ENCODE measurements at places on chromosomes 6 and 20.

GRCh38 chr6:43282636-43283513 is 15.2 kb upstream of the SLC22A7 start:
- no peak for DNase-seq

DNA sequence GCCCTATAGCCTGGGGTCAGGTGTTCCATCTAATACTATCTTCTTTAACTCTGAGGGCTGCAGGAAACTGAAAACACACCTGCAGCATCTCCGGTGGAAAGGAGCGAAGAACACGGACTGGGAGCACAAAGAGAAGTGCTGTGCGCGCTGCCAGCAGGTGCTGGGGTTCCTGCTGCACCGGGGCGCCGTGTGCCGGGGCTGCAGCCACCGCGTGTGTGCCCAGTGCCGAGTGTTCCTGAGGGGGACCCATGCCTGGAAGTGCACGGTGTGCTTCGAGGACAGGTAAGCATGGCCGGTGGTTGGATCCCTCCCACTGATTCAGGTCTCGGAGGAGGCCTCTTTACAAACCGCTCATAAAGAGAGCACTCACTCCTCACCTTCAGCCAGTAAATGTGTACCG is 15.5 kb downstream of the SYTL3 start:
- no peak for DNase-seq

DNA sequence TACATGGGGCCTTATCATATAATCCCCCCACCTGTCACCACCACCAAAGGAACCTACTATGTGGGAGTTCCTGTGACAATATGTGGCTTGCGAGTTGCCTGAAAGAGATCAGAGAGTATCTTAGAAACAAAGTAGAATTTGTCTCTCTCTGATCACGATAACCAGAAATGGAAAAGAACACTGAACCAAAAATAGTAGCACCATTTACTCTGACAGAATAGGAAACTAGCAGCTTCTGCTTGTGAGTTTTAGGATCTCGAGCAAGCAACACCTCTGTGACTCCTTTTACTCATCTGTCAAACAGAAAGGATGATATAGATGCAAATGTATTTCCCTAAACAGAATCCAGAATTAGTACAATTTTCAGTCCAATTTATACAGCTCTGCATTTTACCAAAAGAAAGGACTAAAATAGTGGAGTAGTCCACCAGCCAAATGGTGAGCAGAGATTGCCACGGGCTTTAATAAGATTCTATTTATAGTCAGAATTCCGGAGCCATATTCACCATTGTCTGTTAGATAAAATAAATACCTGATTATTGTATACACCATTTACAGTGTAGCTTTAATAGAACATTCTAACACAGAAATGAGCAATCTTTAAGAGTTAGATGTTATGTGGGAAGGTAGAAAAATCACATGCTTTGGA is 19.9 kb upstream of the STMND1 start:
- no peak for DNase-seq

DNA sequence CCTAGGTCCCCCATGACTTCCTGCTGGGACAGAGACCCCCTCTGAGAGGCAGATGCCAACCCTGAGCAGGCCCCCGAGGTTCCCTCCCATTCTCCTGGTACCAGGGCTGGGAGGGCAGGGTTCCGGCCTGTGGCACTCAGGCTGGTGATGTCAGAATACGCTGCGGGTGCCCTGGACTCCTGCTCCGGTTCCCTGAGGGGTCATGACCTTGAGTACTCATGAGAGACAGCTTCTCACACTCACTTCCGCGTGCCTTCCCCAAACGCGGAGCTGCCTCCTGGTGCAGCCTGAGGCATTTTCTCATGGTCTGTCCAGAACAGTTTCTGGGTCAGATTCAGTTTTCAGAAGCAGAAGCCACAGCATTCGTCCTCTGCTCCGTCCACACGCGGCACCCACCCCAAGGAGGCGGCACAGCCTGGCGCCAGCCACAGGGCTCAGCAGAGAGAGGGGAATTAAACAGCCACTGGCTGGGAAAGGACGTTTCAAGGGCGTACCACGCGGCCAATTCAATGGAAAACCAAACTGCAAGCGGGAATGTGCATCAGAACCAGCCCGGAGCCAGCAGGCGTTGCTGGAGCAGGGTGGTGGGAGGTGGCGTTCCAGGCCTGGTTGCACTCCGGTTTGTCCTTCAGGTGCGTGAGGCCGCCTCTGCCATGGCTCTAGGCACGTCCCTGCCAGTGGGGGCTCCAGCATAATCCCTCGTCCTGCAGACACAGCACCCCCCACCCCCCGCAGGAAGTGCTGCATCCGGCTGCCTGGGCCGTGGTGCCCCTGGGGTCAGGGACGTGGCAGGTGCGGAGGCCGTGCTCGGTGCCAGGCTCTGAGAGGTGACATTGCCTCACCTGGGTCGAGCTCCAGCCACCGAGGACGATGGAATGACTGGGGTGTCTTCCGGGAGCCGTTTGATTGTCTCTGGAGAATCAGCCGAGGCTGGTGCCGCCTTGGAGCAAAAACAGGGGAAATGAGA is 58.3 kb upstream of the BHLHE23 start:
- DNase-seq: no peak

DNA sequence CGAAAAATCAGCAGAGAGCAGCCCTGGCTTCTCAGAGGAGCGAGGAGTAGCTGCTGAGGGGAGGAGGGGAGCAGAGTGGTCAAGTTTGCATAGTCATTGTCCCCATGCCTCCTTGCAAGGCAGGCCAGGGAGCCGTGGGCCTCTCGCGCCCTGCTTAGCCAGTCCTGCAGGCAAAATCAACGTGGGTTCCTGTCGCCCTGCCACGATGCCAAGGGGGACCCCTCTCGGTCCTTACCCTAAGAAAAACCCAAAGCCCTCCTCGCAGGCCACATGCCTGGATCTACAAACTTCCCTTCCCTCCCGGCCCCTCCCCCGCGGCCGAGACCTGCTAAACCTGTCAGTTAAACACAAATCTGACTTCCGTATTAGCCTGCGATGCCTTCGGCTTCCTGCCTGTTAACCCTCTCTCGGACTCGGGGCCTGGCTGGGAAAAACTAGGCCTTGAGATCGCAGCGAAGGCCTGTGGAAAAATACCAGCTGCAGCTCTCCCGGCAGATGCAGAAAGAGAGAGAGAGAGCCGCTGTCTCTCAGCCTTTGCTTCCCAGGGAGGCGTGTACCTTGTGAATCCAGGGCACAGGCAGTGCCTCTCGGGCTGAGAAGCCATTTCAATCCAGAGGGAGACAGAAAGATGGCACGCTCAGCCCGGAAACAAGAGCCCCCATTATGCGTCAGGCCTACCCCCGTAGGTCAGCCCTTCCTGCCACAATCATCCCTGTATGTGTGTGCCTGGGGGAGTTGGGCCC is 968 bp upstream of the ZMYND8 start:
- peak; percentile 72 for DNase-seq

- DNase-seq: peak; percentile 41
Measured at GRCh38 chr6:42692137-42692911, 30.1 kb downstream of the PRPH2 start.

DNA sequence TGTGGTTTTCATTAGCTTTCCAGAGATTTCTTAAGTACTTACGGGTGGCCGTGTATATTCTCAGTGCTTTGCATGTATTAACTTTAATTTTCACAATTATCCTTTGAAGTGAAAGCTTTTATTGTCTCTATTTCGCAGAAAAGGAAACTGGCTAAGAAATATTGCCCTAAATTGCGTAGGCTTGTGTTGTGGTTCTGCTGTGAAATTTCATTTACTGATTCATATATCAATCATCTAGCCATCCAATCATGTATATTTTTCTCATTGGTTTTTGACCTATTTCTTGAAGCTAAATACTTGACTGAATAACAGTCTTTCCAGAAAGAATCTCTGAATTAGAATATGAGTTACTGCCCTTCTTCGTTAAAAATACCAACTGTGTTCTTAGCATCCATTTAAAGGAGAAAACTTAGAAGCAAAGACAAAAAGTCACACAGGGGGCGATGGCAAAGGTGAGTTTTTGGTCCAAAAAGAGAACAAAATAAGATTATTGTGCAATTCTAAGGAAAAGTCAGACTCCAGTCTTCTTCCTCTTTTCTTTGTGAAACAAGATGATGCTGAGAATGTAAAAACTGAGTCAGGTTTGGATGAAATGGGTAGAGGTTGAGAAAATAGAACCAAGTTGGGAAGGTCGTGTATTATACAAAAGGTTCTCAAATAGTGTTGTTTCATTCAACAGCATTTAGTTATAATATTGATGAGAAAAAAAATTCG is 1.4 kb downstream of the CYB5R4 start:
- DNase-seq: no peak

DNA sequence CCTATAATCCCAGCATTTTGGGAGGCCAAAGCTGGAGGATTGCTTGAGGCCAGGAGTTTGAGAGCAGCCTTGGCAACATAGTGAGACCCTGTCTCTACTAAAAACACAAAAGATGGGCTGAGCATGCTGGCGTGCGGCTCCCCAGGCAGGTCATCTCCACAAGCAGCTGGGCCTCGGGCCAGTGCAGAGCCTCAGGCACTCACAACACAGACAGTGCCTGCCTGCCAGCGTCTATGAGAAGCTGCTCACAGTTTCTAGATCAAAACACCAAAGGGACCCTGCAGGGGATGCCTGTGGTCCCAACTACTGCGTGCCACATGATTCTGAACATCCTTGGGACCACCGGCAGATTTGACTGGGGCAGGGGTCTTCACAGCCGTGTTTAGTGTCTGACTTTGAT is 59.4 kb downstream of the GINS1 start:
- DNase-seq: no peak

- no peak for DNase-seq
Measured at GRCh38 chr20:32484225-32484957, 100.7 kb downstream of the NOL4L start.

DNA sequence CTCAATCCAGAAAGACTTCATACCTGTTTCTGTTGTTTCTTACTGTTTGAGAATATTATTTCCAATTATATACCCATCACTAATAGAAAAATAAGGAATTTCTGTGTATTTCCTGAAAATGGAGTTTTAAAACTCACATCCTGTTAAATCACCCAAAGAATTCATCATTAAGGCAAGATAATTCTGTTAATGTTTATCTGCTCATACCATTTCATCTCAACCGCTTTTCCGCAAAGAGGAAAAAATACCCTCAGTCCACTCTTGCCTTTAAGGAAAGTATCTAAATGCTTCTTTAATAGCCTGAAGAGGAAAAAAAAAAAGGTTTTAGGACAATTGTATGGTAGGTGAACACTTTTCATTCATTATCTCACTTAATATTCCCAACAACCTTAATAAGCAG is 7.3 kb downstream of the TPMT start:
- DNase-seq: no peak

- no peak for DNase-seq
Measured at GRCh38 chr6:43933148-43933885, 163.3 kb downstream of the VEGFA start.

DNA sequence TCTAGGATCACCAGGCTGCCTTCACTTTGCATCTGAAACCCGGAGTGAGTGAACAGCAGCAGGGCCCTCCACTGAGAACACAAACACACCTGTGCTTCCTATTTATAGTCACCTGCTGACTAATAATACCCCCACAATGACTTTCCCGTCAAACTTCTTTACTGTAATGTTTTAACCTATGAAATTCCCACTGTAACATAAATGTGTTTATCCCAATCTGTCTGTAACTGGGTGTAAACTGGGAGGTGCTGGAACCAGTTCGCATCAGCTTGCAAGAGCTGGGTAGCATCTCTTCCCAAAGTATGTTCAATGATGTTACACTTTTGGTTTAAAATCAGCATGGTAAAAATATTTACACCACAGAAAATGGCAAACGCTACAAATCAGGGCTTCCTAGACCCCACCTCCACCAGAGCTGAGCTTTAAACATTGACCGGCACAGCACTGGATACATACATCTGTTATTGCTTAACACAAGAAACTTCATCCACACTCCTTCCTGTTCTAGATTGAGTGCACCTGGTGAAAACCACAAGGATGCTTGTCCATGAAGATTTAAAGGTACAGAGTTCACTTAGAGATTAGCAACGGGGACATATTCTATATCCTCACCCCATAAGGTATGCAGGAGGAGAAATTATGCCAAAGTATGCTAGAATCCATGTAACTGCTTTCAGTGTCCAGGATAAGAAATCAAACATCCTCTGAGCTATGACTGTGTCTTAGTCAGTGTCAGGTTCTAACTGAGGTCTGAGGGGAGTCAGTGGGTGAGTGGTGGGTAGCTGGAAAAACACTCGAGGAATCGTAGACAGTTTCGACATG is 79.0 kb downstream of the ALDH8A1 start:
- DNase-seq: no peak

DNA sequence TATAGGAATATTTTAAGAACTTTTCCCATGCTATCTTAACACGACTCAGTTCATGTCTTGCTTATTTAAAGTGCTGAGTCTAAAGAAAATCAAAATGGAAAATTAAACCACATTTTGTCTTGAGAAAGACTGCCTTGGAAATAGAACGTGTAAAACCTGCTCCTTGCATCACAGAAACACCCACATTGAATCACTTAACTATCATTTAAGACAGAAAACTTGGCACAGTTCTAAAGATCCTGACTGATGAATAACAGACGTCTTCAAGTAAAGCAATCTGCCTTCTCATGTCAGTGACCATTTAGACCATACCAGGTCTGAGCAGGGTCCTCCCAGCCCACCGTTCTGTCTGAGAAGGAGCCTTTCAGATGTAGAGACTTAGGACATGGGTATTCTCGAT is 7.4 kb downstream of the PERP start:
- DNase-seq: no peak

DNA sequence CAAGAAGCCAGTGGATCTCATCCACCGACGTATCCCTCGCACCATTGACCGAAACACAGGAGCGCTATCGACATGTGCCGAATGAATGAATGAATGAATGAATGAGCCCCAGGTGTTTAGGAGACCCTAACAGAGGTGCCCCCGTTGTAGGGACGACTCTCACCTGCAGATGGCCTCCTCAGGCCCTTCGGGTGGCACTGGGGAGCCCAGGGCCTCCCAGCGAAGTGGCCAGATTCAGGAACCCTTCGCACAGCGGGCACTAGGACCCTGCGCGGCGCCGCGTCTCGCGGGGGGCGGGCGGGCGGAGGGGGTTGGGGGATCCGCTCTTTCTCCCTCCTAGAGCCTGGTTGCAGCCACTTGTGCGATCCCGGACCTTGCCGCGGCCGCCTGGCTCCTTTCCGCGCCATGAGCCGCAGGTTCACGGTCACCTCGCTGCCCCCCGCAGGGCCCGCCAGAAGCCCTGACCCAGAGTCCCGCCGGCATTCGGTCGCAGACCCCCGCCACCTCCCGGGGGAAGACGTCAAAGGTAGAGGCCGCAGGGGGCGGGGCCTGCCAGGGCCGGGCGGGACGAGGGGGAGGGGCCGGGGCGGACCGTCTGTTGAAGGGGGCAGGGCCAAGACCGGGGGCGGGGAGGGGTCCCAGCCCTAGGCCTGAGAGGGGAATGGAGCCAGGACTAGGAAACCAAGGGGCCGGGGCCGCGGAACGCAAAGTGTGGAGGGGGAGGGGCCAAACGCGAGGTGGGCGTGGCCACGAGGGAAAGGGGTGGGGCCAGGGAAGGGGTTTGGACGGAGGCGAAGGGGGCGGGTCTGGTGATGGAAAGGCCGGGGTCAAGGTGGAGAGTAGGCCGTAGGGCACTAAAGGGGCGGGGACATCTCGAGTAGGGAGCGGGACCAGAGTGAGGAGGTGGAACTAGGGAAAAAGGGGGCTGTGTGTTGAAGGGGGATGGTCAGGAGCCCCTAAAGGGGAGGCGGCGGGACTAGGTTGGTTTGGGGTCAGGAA is 7.4 kb upstream of the SLC12A5 start:
- DNase-seq: peak; percentile 58

Data from activated naive CD8-positive, alpha-beta T cell treated with anti-CD3 and anti-CD28 coated beads for 36 hours (primary cell).